ENCODE measurements at places on chromosomes 7 and 10.

GRCh38 chr7:80711531-80711930 lies 73.1 kb downstream of the CD36 start:
- no peak for DNase-seq
- no peaks in the 10 kb centered on the region for H3K36me3 ChIP-seq
- H3K27me3 ChIP-seq, result no peaks in the 10 kb centered on the region
- no peak overlapping the region for H3K27ac ChIP-seq
- H3K4me3 ChIP-seq, result no peak overlapping the region
- H3K4me1 ChIP-seq, result no peaks in the 10 kb centered on the region

DNA sequence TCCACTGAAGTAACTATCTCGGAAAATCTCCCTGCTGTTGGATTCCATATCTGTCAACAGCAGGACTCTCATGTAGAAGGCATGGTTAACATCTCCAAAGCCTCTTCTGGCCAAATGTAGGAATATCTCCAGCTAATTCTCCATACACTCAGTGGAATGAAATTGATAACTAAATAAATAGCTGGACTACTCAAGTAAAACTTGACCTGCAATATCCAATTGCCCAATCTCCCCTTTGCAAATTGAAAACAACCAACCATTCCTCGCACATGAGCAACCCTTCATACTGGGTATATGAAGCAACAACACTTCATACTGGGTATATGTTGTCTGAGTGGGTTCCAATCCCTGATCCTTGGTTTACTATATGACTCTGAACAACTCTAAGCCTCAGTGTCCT lies 105.4 kb upstream of the KMT2E start:
- no peak for DNase-seq
- H3K36me3 ChIP-seq, result no peaks in the 10 kb centered on the region
- H3K4me3 ChIP-seq, result no peak overlapping the region
- H3K27ac ChIP-seq, result no peak overlapping the region
- H3K27me3 ChIP-seq, result no peaks in the 10 kb centered on the region

DNA sequence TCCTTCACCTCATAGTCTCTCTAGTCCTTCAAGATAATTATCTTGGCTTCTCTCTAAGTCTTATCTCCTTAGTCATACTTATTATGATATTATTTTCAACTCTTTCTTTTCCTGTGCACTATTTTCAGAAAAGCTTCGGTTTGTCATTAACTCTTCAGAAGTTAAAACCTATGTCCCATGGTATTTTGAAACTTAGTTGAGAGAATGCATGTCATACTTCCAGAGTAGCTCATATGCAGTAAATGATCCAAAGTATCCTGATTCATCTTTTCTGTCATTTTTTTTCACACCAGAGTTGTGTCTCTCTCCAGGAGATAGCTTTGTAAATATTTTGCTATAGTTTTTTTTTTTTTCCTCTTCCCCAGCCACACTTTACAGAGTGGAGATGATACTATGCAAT lies 1008.6 kb downstream of the NRG3 start:
- H3K4me3 ChIP-seq, result no peak overlapping the region
- no peak for DNase-seq
- H3K27me3 ChIP-seq, result no peaks in the 10 kb centered on the region

DNA sequence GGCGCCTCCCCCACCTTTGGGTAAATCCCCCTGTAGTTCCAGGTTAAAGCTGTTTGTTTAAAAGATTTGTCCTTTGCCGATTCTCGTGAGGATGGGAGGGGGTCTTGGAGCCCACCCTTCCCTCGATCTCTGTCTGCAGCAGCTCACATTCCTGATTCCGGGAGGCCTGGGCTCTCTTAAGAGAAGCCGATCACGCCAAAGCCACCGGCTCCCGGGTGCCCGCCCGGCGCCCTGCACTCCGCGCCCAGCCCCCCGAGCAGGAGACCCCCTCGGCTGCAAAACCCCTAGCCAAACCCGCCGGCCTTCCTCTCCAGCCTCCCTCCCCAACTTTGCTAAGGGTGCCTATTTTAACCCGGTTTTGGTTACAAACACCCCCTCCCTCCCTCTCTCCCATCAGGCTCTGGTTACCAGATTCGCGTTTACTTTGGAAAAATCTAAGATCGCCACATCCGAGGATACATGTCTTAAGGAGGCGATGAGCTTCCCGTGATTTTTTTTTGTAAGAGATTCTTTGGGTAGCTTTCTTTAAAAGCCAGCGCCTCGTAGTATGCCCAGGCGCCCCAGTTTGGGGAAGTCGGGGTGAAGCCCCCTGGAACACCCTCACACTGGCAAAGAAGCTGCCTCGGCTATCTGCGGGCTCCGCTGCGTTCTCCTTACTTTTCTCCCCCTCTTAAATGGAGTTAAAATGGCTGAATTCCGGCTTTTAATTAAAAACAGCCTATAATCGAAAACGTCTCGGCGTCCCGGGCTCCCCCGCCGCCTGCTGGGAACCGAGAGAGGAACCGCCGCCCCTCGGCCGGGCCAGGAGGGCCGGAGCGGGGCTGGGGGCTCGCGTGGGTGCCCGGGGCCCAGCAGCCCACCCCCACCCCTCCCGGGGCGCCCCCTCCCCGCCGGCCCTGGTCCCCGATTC lies 983 bp downstream of the TNRC18 start:
- peak overlapping the region; percentile 54 for H3K4me3 ChIP-seq
- H3K27me3 ChIP-seq, result peaks cover 86% of the 10 kb centered on the region
- no peak for DNase-seq
- H3K4me1 ChIP-seq, result peaks cover 93% of the 10 kb centered on the region

GRCh38 chr7:27161721-27162560 lies 3.4 kb downstream of the HOXA9 start:
- peaks cover 60% of the 10 kb centered on the region for H3K4me1 ChIP-seq
- DNase-seq, result no peak
- no peak overlapping the region for H3K4me3 ChIP-seq
- no peak overlapping the region for H3K27ac ChIP-seq
- H3K36me3 ChIP-seq, result no peaks in the 10 kb centered on the region

- no peak within 1 kb of the TSS for H3K4me3 ChIP-seq
- no peak for DNase-seq
- peaks cover 6% of the 10 kb centered on the region for H3K4me1 ChIP-seq
- peaks cover 30% of the 10 kb centered on the region for H3K27me3 ChIP-seq
- H3K36me3 ChIP-seq, result no peaks in the 10 kb centered on the region
These were observed at the start of gene EGFR for GRCh38 chr7:55018361-55019190. TSS of gene EGFR (plus strand) at chr7:55019017. CDS start at chr7:55019278, 261 bp downstream.

- H3K4me1 ChIP-seq, result no peaks in the 10 kb centered on the region
- DNase-seq, result no peak
- no peaks in the 10 kb centered on the region for H3K27me3 ChIP-seq
- no peaks in the 10 kb centered on the region for H3K36me3 ChIP-seq
- H3K27ac ChIP-seq, result no peak overlapping the region
- peak overlapping the region; percentile 1 for H3K4me3 ChIP-seq
These were observed 88.0 kb upstream of the PRSS58 start for GRCh38 chr7:142345811-142346210.

GRCh38 chr7:52233248-52233647 lies 802.2 kb upstream of the POM121L12 start:
- H3K27me3 ChIP-seq, result no peaks in the 10 kb centered on the region
- no peaks in the 10 kb centered on the region for H3K4me1 ChIP-seq
- H3K36me3 ChIP-seq, result no peaks in the 10 kb centered on the region
- H3K27ac ChIP-seq, result no peak overlapping the region
- DNase-seq, result no peak
- H3K4me3 ChIP-seq, result no peak overlapping the region

DNA sequence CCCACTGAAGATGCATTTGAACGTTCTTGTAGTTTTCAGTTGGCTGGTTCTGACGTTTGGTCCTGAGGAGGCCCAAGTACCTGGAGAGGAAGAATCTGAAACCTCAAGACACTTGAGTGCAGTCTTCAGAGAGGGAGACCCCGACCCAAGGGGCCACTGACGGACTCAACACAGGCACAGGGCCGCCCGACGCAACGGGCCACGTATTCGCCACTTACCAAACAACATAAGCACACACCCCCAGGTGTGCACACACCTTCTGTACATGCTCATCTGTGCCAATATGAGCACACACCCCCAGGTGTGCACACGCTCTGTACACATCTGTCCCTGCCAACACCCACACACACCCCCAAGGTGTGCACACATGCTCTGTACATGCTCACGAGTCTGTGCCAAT lies 68.5 kb downstream of the DIP2C start:
- H3K27ac ChIP-seq, result no peak overlapping the region
- no peak overlapping the region for H3K4me3 ChIP-seq
- no peaks in the 10 kb centered on the region for H3K27me3 ChIP-seq
- no peak for DNase-seq
- H3K4me1 ChIP-seq, result no peaks in the 10 kb centered on the region

Measured in CD4-positive, alpha-beta T cell (primary cell).